Activated T-cell treated with anti-CD3 and anti-CD28 coated beads for 48 hours (primary cell): ENCODE measurements at places on chromosomes 5 and 9.
A peak's percentile ranks its signal among the peaks of the same experiment; 100 is the strongest.

GRCh38 chr5:150777685-150778084 is 872 bp upstream of the SMIM3 start:
- DNase-seq = no peak

GRCh38 chr5:4019841-4020240 is 424.2 kb downstream of the IRX1 start:
- DNase-seq = no peak

DNA sequence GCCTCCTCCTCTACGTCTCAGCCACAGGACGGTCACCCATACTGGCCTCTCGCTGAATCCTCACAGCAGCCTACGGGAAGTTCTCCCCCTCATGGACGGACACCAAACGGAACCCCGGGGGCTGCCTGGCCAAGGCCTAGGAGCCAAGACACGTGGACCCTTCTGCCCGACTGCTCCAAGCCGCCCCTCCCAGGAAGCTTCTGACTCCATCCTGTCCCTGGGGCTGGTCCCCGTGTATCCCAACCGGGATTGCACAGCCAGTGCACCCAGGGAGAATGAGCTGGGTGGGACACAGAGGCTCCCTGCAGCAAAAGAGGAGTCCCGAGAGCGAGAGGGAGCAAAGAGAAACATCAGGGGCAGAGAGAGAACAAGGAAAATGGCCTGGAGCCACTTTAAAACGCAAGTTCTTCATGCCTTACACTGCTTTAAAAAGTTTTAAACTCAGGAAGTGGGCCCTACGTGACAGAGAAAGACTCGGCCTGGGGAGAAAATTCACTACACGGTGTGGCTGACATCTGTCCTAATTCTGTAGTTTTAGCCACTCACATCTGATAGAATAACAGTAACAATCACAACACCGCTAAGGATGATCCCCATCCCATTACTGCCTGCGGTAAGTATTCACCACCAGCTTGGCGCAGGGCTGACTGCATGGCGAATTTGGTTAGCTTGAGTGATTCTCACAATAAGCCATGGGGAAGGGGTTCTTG is 3.0 kb downstream of the FAM78A start:
- no peak for DNase-seq

DNA sequence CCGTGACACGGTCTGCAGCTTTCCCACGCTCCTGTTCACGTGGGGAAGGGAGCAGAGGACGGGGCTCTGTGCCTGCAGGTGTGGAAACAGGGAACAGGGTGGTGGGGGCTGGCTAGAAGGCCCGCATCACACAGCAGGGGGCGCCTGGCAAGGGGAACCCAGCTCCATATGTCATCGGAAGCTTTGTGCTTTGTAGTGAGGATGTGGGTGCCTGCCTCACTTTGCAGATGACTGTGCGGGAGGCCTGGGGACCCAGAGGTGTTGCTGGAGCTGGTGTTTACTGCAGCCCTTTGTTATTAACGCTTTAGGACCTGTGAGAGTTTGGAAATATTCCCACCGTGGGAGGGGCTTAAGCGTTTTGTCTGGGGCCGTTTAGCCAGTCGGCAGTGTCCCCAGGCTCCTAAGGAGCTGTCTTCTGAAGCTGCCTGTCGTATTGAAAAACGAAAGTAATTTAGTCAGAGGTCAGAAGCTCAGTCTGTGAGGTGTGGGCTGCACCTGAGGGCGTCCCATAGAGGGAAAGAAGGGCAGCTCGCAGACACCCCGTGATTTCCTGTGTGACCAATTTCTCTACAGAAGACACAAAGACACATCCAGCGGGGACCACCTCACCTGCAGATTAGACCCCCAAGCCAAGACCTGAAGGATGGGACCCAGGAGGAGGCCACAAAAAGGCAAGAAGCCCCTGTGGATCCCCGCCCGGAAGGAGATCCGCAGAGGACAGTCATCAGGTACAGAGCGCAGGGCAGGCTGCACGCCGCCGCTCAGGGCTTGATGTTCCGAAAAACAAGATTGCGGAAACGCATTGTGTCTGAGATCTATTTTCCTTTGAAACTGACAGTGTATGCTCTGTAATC is 9.1 kb downstream of the MAN1B1 start:
- peak; percentile 78 for DNase-seq

DNA sequence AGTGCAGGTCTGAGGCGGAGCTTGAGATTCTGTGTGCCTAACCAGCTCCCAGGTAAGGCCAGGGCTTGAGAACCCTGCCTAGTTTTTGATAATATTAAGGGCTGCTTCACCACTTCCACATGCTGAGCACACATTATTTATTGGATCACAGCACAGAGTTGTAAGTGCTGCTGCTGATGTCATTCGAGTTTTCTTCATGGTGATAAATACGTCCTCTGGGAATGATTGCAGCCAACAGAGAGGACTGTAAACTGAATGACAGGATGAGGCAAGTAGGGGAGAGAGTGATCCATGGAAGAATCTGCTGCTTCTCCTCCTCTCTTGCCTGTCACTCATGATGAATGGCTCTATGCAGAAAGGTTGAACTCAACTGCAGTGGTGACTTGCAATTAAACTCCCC is 77.9 kb upstream of the VPS13A start:
- DNase-seq = no peak

DNA sequence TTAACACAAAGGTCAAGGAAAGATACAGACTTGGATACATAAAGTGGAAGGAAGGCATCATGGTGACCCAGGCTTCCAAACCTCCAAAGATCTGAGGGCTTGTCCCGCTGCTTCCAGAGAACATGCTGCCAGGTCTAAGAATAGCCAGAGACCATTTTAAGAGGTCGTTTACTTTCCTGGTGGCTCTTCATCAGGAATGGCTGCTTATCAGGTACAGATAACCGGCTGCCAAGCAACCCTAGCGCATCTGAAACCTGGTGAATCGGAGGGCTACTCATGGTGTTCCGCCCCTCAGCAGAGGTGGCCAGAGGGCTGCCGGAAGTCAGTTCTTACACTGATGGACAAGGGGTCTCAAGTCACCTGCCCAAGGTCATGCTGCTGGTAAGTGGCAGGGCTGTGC is 251.3 kb upstream of the DAP start:
- DNase-seq = no peak

GRCh38 chr5:54307583-54307982 is 2.8 kb downstream of the ARL15 start:
- DNase-seq = no peak

- DNase-seq = no peak
Measured at GRCh38 chr5:97141031-97141430, 1.4 kb downstream of the LIX1 start.

DNA sequence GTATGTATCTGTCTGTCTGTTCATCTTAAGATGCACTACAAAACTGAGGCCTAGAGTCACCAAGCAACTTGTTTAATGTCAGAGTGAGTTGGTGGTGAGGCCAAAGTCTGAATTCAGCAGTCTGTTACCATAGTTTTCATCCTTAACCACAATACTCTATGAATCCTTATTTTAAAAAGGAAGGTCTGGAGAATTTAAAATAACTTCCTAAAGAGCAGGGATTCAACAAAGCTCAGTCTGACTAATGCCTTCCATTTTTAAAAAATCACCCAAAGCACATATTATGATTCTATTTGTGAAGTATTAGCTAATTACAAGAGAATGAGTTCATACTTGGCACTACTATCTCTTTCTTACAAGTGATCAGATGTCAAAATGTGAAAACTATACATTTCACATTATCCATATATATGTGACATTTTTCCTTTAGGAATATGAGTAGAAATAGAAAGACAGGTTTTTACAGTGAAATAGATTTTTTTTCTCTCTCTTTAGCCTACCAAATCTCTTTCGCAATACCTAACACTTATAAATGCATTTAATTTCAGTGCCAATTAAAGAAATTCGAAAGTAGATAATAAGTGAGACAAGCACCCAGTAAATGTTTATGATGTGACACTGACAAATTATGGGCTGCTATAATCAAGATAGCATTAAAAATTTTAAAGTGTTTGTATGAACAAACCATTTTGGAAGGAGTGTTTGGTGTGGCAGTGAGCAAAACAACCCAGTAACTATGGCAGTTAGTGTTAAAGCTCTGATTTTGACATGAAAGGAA is 102.3 kb upstream of the CDKN2B start:
- no peak for DNase-seq

- DNase-seq = no peak
Measured at GRCh38 chr5:88845081-88845697, 37.8 kb downstream of the MEF2C start.

- no peak for DNase-seq
Measured at GRCh38 chr5:77840930-77841329, 64.8 kb upstream of the TBCA start.

GRCh38 chr5:114928644-114929462 is 240.9 kb downstream of the TRIM36 start:
- DNase-seq = no peak

- DNase-seq = no peak
Measured at GRCh38 chr9:97573482-97574073, 59.6 kb downstream of the TSTD2 start.

DNA sequence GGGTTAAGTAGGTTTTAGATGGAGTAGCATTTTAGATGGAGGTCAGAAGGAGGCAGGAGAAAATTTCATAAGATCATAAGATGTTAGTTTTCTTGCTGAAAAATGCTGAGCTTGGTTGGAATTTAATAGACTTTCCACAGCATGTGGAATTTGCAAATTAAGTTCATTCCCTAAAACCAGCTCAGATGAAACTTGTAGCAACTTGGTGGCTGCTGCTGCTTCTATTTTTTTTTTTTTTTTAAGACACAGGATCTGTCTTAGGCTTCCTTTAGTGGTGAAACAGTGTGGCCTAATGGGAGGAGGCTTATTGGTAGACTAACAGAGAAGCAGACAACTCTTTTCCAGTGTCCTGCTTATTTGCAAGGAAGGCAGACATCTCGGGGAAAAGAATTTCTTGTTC is 154.5 kb downstream of the AOPEP start:
- no peak for DNase-seq

DNA sequence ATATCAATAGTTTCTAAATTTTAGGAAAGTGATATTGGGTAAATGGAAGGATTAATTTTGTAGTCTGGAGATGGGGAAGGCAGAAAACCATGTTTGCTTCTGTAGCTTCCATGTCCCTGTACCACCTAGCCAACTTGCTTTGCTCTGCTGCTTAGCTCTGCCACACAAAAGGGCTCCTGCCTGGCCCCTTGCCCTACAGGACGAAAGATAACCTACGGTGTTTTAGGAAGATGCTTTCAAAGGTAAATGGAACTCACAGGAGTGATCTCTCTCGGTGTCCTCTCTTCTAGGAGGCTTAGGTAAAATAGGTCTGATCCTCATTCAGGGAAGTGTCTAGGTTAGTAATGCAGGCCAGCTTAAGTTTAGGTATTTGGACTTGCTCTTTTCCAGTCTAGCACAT is 37.8 kb upstream of the DMXL1 start:
- DNase-seq = no peak

DNA sequence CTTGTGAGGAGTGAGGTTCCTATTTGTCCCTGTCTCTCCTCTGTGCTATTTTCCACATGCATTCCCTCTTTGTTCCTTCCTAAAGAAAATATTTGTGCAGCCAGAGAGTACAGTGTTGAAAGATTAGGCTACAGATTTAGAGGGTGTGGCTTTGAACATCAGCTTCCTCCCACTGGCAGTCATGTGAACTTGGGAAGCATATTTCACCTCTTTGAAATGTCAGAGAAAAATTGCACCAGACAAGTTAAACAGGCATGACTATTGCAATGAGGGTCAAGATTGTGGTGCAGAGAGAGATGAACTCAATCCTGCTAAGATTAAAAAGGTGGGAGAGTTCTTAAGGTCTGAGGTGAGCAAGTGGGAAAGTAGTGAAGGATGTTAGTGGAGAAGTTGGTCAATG is 641.0 kb downstream of the DNAH5 start:
- DNase-seq = no peak

DNA sequence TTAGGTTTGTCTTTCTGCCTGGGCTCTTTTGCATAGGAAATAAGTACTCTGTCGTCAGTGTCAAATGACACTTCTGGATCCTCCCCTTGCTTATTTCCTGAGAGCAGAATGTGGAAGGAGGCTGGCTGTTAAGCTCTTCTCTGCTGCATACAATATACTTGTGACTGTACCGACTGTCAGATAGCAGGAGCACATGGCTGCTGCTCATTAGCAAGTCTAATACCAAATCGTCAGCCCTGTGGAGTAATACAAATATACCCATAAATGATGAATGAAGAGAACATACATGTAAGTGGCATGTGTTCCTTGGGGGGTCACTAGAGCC is at the start of gene GPR151:
Gene GPR151 (minus strand): TSS at position 40 of the 325 bp plus-strand sequence. CDS start 77 bp downstream, outside the sequence.
- DNase-seq = no peak

- no peak for DNase-seq
Measured at GRCh38 chr5:122078116-122079110, at the start of gene LOX. Gene LOX (minus strand): TSS chr5:122078259. CDS start chr5:122077985, 274 bp downstream.

DNA sequence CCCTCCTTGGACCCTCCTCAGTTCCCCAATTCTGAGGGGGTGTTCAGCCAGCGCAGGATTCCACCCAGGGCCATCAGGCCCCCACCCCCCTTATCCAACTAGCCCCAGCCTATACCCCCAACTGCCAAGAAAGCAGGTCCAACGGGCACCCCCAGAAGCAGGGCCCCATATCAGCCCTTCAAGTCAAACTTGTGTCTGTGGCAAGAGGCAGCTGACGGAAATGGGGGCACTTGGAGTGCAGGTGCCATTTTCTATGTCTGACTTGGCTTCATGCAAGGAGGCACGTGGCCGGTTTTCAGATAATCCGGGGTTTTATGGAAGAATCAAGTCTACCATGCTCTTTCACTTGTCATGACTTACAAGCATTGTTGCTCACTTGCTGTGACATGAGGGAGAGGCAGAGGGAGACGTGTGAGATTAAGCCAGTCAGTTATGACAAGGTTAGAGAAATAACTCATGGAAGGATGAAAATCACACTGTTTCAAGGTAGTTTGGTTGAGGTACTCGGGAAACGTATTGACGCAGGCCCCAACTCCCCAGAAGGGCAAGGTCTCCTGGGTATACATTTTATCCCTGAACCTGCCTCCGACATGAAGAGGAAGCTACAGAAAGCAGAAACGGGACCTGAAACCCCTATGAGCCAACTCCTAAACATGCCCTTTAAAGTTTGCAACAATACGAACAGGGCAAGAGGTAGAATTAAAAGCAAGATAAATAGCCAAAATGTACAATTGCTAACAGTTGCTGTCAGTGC is 26.5 kb upstream of the CLPTM1L start:
- DNase-seq = no peak

GRCh38 chr9:76654051-76654461 is 110.2 kb upstream of the PCA3 start:
- no peak for DNase-seq
